H9 (cell line): ENCODE measurements at places on chromosomes 12 and 14. TPM values are rescaled to one million over a fixed set of nuclear protein-coding genes. Genes with fewer than 3 reads are reported as not detected.

DNA sequence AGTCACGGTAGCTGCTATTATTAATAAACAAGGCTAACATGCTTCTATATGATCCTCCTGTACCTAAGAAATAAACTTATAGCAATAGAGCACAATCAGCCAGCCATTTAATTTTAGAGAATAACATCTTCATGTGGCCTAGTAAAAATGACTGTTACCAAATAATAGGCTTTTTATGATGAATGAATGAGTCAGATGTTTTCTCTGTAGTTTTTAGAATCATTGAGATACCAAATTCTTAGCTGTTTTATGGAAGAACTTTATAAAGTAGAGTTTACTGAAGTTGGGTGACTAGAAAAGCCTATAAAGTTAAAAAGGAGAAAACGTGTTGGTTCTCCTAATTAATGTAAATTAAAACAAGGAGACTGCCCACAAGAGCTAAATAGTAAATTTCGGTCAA lies 40.7 kb downstream of the WNK1 start:
- DNase-seq: no peak

DNA sequence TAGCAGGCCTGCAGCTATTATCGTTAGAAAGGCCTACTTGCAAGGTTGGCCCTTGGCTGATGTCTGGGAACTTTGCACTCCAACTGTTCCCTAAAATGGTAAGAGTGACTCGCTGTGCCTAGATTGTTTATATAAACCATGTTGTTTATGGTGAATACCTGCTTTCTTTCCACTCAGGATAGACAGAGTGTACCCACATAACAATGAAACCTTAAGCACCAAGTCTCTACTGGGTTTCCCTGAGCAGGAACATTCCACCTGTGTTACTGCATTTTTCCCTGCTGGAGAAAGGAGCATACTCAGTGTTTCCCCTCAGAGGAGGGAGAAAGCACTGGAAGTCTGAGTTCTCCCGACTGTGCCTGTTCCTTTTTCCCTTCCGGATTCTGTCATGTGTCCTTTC lies 32.8 kb downstream of the ERP29 start:
- DNase-seq: no peak

DNA sequence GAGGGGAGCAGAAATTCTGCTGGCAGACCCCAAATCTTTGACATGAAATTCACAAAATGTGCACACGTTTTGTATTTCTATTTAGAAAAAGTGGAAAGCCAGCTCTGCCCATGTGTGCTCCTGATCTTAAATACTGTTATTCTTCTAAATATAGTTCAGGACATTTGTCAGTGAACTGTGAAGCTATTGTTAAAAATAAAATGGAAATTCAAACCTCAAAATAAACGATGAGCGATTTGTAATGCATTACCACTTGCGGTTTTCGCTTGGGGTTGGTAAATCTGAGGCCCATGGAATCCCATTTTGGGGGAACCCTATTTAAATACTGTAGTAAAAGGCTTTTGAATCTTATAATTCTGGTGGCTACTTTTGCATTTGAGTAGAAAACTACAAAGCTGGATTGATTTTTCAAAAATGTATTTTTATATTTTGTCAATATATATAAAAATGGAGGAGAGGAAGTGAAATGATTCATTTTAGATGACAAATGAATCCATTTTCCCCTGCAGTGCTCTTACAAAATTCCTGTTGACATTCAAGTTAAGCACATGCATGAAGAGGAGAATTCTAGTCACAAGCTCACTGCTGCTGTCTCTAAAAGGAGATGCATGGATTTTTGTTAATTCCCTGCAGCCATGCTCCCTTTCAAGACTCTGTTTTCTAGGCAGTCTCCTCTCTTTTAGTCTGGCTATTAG lies 47.1 kb downstream of the FLRT2 start:
- no peak for DNase-seq

DNA sequence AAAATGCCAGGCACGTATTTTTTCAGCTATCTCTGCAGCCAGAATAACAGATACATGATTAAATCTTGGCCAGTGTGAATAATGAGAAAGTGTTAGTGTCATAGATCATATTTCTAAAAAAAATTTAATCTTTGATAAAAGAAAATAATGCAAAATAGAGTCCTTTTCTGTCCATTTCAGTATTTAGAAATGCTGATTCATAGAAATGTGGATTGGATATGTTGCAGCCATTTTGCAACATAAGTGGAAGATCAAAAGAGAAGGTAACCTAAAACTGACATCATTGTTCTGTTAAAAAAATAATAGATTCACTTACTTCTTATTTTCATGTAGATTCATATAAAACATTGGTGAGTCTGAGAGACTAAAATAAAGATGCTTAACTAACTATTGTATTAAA lies 1010.3 kb downstream of the LRFN5 start:
- no peak for DNase-seq

DNA sequence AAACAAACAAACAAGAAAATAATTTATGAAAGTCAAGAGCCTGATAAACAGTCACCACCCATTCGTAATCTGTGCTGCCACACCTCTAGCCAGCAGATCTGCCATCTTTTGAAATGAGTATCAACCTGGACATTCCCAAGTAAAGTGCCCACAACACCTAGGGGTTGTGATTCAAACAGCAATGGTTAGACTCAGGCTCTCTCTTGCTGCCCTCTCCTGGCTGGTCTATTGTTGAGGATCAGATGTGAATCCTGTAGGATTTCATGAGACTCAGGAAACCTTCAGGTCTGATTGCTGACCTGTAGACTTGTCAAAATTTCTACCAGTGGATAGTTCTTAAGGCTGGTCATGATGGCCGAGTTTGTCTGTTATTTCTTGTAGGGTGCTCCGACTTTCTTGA lies 26.8 kb downstream of the DGLUCY start:
- peak; percentile 70 for DNase-seq

- no peak for DNase-seq
Observed at GRCh38 chr14:64654246-64654900, 49.9 kb upstream of the PLEKHG3 start.

DNA sequence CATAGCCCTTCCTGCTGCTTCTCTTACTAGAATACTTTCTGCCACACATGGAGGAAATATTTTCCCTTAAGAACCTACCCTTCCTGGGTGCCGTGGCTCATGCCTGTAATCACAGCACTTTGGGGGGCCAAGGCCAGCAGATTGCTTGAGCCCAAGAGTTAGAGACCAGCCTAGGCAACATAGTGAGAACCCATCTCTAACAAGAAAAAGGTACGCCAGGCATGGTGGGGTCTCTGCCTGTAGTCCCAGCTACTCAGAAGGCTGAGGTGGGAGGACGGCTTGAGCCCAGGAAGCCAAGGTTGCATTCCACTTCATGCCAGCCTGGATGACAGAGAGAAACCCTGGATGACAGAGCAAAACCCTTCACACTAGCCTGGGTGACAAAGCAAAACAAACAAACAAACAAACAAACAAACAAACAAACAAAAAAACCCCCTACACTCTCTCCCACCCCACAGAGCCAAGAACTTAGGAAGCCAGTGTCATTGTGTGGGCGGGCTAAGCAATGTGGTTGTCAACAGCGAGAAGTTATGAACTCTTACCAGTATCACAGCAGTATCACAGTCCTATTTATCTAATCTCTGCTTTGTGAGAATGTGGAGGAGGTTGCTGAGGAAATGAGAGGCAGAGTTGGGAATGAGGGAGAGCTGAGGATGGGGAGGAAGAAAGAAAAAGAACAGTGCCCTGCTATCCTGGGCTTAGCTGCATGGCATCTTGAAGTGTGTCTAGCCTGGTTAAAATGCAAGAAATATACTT lies 53.8 kb upstream of the CLEC14A start:
- DNase-seq: peak; percentile 22

GRCh38 chr12:67721248-67721647 lies 72.7 kb downstream of the DYRK2 start:
- no peak for DNase-seq

- no peak for DNase-seq
Observed at GRCh38 chr14:67602995-67603545, 3.0 kb upstream of the PIGH start.

- DNase-seq: peak; percentile 32
Observed at GRCh38 chr12:1529228-1529861, 65.0 kb downstream of the FBXL14 start.

DNA sequence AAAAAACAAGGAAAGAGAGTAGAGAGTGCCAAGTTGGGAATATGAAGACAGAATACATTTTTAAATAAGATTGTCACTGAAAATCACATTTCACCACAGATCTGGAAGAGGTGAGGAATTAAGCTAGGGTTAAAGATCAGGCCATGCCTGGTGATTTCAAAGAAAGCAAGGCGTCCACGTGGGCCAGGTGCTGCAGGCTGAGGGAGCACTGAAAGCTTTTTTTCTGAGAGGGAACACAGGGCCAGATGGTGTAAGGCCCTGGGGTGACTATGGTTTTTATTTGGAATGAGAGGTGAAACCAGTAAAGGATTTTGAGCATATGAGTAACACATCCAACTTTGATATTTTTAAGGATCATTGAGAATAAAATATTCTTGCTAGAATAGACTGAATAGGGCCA lies 20.9 kb downstream of the SYT1 start:
- DNase-seq: peak; percentile 51

- DNase-seq: no peak
Observed at GRCh38 chr14:23060536-23061260, 3.4 kb upstream of the CDH24 start.

DNA sequence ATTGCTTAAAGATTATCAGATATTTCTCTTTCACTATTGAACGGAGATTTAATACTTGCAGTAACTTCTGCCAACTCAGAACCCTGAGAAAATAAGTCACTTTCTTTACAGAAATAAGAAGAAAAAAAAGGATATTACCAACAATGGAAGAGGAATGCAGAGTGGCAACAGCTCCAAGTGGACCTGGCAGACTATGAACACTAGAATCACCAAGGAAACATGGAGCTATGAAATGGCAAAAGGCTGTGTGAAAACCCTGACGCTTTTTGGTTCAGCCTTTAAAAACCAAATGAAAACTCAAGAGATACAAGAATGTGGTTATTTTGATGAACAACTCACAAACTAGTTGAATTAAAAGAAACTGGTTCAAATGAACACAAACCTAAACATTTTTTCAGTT lies 17.7 kb downstream of the DTD2 start:
- DNase-seq: no peak

GRCh38 chr12:119678459-119678858 lies 10.5 kb downstream of the PRKAB1 start:
- DNase-seq: no peak

- no peak for DNase-seq
Observed at GRCh38 chr12:7075939-7076338, 15.4 kb downstream of the C1S start.

- no peak for DNase-seq
Observed at GRCh38 chr12:53252349-53252916, 15.7 kb upstream of the ESPL1 start.

DNA sequence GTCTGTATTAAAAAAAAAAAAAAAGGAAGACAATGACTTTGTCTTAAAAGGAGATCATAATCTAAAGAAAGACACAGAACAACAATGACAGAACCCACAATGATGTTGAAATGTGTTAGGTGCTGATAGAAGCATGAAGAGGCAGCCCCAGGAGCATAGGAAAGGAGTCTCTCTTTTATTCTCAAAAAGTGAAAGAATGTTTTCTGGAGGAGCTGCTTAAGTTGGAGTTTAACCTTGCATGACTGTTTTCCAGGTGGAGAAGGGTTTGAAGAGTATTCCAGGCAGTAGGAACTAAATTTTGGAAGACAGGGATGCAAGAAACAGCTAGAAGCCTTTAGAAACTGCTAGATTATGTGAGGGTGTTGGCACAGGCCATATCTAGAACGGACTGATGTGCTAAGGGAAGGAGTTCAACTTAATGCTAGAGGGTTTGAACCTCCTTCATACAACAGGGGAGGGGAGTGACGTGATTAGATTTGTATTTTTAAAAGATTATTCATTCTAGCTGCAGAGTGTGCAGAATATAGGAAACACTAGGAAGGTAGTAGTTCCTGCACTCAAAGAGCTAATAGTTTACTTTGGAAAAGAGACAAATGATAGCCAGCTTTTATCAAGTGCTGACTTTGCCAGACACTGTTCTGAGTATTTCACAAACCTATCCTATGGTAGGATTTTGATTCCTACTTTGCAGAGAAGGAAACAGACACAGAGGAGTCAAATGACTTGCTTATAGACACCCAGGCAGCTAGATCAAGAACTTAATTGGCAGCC lies 4.6 kb upstream of the RPL6 start:
- no peak for DNase-seq

- DNase-seq: no peak
Observed at GRCh38 chr14:52455291-52456088, 96.8 kb downstream of the TXNDC16 start.

- DNase-seq: no peak
Observed at GRCh38 chr12:643475-644302, 19.6 kb downstream of the NINJ2 start.

DNA sequence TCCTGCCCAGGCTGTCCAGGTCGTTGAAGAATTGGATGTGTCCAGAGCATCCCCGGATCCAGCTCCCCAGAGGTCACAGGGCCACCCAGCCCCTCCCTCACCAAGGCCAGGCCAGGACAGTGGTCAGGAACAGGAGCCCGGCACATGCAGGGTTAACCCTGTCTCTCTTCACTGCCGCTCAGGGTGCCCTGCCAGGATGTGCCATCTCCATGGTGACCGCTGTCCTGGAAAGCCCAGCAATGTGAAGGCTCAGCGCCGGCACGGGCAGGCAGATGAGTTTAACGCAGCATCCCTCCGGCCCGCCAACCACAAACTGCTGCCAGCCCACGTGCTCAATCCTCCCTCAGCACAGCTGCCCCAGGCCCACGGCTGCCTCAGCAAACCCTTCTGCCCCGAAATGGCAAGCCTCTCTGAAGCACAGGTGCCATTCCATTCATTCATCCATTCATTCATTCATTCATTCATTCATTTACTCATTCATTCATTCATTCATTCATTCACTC lies 4.4 kb downstream of the TMEM179 start:
- no peak for DNase-seq

GRCh38 chr12:1801303-1801975 lies 18.9 kb upstream of the LRTM2 start:
- DNase-seq: peak; percentile 24

DNA sequence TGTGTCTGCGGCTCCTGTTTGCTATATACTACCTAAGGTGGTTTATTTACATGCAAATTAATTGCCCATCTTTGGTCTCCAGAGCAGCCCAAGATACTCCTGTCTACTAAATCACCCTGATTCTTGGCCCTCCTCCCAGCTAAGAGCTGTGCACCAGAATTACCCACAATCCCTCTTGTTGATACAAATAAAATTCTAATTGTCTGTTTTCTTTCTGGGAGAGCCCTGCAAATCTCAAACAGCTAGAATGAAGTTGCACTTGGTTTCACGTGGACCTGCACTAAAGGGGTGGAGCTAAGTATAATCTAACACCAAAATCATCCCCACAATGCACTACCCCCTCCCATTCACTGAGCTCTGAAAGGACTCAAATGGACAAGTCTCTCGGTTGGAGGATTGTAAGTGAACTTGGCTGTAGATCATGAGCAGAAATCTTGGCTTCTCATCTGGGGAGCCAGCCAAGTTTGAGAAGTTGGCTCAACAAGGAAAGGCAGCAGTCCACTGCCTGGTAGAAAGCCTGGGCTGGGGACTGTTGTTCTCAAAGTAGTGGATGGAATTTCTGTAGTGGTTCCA lies 6.6 kb downstream of the MAX start:
- DNase-seq: no peak

GRCh38 chr12:79435742-79436141 lies 255.0 kb downstream of the PAWR start:
- no peak for DNase-seq

Gene SNX6
- total RNA-seq: 67.5 and 69.3 TPM in 2 replicates

Gene CCDC38
- not detected in 2 replicates for total RNA-seq

Gene ERP27
- total RNA-seq: not detected in 2 replicates

Gene SLC6A15
- 12.9 and 16.7 TPM in 2 replicates for total RNA-seq

Gene CDK4
- total RNA-seq: 217 and 218 TPM in 2 replicates

Gene KLRB1
- total RNA-seq: 0.15 TPM in 1 of 2 replicates, not detected in the other

Gene KRT74
- not detected in 2 replicates for total RNA-seq

Gene TBC1D30
- 1.6 and 2.2 TPM in 2 replicates for total RNA-seq

Gene ERGIC2
- total RNA-seq: 64.8 and 69.8 TPM in 2 replicates

Gene KIF5A
- total RNA-seq: 17.7 and 18.5 TPM in 2 replicates

Gene SLC17A8
- not detected in 2 replicates for total RNA-seq
